ENCODE measurements at places on chromosomes 3 and 15. TPM values are rescaled to one million over a fixed set of nuclear protein-coding genes. Genes with fewer than 3 reads are reported as not detected.
A peak's percentile ranks its signal among the peaks of the same experiment; 100 is the strongest.

- no peak for DNase-seq
Observed at GRCh38 chr3:170128259-170128976, 53.1 kb downstream of the PHC3 start.

DNA sequence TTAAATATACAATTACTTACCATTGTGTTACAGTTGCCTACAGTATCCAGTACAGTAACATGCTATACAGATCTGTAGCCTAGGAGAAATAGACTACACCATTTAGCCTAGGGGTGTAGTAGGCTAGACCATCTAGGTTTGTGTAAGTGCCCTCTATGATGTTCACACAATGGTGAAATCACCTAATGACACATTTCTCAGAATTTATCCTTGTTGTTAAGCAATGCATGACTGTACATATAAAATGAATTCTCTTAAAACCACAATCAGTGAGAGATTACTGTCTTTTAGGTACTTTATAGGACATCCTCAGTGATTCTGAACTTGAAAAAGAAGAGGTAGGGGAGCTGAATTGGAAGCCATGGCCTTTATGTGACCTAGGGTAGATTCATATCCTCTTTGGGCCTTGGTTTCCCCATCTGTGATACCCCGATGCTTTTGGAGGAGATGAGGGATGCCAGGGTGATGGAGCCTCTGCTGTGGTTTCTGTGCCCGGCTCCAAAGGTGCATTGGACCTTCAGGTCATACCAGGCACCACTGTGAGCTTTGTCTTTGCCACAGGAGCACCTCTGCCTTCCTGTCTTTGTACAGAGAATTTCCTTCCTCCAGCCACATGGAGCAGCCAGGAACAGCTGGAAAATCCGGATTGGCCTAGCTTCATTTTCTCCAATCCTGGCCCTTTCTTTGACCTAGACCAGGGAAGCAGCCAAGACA lies 51.9 kb upstream of the FLNB start:
- no peak for DNase-seq

- no peak for DNase-seq
Observed at GRCh38 chr3:8529738-8530525, 28.3 kb downstream of the LMCD1 start.

CILP gene
- 15.7 TPM for total RNA-seq

SPINK8 gene
- total RNA-seq = not detected

- DNase-seq = no peak
Observed at GRCh38 chr15:66772604-66773128, 70.6 kb downstream of the SMAD6 start.

- no peak for DNase-seq
Observed at GRCh38 chr15:65223996-65224395, 12.7 kb upstream of the CILP start.

GRCh38 chr3:81788044-81788443 lies 26.6 kb upstream of the GBE1 start:
- DNase-seq = no peak

DNA sequence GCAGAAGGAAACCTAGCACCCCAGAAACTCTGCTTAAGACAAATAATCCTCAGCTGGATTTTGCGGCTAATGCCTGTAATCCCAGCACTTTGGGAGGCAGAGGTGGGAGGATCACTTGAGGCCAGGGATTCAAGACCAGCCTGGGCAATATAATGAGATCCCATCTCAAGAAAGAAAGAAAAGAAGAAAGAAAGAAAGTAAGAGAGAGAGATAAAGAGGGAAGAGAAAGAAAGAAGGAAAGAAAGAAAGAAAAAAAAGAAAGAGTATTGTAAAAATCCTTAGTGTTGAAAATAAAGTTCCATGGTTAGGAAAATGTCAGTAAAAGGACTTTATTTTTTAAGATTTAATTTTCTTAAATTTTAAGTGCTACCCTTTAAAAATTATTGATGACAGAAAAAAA lies 54.9 kb upstream of the LRRFIP2 start:
- no peak for DNase-seq

COLQ gene
- total RNA-seq = 1.7 TPM

TEX55 gene
- not detected for total RNA-seq

ZMYND10 gene
- total RNA-seq = not detected

- peak; percentile 82 for DNase-seq
Observed at GRCh38 chr3:23202203-23202920, 765 bp upstream of the UBE2E2 start.

CCR3 gene
- not detected for total RNA-seq

GRCh38 chr15:66838671-66839239 lies 136.7 kb downstream of the SMAD6 start:
- DNase-seq = no peak

DNA sequence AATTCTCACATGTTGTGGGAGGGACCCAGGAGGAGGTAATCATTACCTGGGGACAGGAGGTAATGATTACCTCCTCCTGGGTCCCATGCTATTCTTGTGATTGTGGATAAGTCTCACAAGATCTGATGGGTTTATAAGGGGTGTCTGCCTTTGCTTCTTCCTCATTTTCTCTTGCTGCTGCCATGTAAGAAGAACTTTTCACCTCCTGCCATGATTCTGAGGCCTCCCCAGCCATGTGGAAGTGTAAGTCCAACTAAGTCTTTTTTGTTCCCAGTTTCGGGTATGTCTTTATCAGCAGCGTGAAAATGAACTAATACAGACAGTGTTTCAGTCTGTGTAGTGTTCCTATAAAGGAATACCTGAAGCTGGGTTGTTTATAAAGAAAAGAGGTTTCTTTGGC lies 13.1 kb upstream of the KCTD6 start:
- DNase-seq = no peak

GRAMD2A gene
- total RNA-seq = not detected

DNA sequence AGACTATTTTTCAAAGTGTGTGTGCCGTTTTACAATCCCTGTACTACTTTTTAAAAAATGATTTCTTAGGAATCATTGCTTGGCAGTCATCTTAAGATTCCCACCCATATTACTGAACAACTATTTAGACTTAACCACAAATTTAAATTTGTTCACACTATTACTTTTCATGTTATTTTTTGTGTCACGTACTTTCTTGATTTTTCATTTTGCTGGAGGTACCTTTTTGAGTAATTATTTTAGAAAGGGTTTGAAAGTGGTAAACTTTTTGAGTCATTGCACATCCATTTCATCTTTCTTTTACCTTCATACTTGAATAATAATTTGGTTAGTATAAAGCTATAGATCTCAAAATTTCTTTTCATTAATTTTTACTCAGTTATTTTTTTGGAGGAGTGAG lies 16.9 kb downstream of the CMTM8 start:
- no peak for DNase-seq

FANCD2 gene
- total RNA-seq = 1.0 TPM

DNA sequence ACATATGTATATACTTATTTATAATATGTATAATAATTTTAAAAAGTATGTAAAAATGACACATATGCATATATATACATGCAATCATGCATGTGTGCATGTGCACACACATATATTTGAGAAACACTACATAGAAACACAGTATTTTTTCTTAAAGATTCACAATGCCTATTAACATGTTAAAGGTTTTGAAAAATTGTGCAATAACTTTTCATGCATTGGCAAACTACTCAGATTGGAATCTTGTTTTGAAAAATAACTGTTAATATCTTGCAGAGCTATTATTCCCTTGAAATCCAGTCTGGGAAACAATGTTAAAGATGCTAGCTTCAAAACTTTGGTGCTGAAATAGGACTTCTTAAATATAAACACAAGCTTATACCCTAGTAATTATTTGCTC lies 256.2 kb upstream of the P2RY1 start:
- DNase-seq = no peak

GPR27 gene
- 3.7 TPM for total RNA-seq

DUOX2 gene
- total RNA-seq = 0.08 TPM

BCL2A1 gene
- total RNA-seq = 0.92 TPM

CCR9 gene
- not detected for total RNA-seq

DNA sequence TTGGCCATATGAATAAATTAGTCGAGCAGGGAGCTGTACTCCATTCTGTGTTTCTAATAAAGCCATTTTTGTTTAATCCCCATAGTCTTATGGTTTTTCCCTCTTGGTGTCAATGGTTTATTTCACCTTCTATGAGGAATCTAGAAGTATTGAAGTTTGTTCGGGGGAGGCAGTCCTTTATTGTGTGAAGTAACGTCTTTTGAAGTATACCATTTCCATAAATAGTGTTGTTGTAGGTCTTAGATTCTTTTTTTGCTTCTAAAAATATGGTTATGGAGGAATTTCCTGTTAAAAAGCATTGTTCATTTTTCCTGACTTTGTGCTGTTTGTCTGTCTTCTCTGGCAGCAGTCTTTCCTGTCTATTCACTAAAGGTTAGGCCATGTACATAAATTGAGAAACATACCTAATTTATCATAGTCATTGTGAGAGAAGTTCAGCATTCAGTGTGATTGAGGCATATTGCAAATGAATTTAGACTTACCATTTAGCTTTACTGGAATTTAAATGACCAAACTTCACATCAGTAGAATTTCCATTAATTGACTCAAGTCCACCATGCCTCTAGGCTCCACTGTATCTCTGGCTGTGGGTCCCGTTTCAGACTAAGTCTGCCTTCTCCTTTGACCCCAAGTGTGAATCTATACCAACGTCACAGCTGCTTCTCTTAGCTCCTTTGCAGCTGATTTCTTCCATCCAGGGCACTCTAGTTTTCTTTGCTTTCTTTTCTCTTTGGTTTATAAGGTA lies 37.3 kb downstream of the YEATS2 start:
- no peak for DNase-seq

- no peak for DNase-seq
Observed at GRCh38 chr3:248864-249520, 52.4 kb downstream of the CHL1 start.

ADAMTS17 gene
- 1.4 TPM for total RNA-seq

OCA2 gene
- not detected for total RNA-seq

FEZF2 gene
- total RNA-seq = not detected

THSD4 gene
- 73.1 TPM for total RNA-seq

- no peak for DNase-seq
Observed at GRCh38 chr3:131326307-131326706, 55.3 kb upstream of the NUDT16 start.

GRCh38 chr3:45182915-45183871 lies 37.0 kb upstream of the CDCP1 start:
- DNase-seq = no peak

GRCh38 chr15:74320352-74321247 lies 46.8 kb downstream of the CYP11A1 start:
- no peak for DNase-seq

ITGB5 gene
- 109 TPM for total RNA-seq

NAALADL2 gene
- 5.2 TPM for total RNA-seq
